Immature natural killer cell (primary cell): ENCODE measurements at places on chromosomes 5 and 9. TPM values are rescaled to one million over a fixed set of nuclear protein-coding genes. Genes with fewer than 3 reads are reported as not detected.

The HMCN2 gene
- not detected for polyA plus RNA-seq

The TNC gene
- polyA plus RNA-seq: not detected

GRCh38 chr9:132937463-132937901 lies 6.9 kb downstream of the TSC1 start:
- DNase-seq: no peak

DNA sequence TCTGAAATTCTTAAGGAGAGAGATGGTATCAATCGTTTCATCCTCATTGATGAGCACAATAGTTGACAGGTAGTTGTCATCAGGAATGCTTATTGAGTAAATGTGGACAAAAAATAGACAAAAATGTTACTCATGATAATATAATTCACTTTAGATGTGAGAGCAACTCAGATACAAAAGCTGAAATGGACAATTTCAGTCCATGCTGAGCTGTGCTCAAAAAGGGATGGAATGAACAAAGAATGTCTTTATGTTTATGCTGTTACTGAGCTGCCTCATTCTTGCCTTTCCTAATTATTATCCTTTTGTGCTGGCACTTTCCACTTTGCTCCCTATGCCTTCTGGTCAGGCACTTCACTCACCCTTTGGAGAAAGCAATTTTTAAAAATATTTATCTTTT lies 49.5 kb downstream of the JAKMIP2 start:
- DNase-seq: no peak

- DNase-seq: no peak
Observed at GRCh38 chr5:175321927-175322532, 122.0 kb downstream of the DRD1 start.

- no peak for DNase-seq
Observed at GRCh38 chr9:109779711-109780452, at the start of gene PALM2AKAP2. TSS of gene PALM2AKAP2 (plus strand) at chr9:109780198. CDS start at chr9:109780489, 291 bp downstream.

The MAT2B gene
- 345 TPM for polyA plus RNA-seq

DNA sequence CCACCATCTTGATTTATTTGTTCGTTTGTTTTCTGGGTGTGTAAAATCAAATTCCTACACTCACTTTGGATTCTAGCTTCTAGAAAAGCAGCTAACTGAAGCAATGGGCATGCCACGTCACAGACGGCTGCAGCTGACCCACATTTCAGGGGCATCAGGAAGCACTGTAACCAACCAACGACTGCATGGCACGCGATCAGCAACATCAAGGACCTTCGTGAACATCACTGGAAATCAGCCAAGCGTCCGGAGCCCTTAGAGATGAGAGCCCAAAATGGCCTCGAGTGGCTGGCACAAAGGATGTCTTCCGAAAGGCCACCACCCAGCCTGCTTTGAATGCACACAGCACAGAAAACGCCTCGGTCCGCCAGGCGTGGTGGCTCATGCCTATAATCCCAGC lies 191.1 kb downstream of the OLFM1 start:
- DNase-seq: no peak

The NR2F1-AS1 gene
- polyA plus RNA-seq: not detected

- no peak for DNase-seq
Observed at GRCh38 chr9:92234514-92234913, 59.0 kb downstream of the IARS1 start.

The MOB3B gene
- polyA plus RNA-seq: 0.03 TPM

The SELENOP gene
- 2.1 TPM for polyA plus RNA-seq

DNA sequence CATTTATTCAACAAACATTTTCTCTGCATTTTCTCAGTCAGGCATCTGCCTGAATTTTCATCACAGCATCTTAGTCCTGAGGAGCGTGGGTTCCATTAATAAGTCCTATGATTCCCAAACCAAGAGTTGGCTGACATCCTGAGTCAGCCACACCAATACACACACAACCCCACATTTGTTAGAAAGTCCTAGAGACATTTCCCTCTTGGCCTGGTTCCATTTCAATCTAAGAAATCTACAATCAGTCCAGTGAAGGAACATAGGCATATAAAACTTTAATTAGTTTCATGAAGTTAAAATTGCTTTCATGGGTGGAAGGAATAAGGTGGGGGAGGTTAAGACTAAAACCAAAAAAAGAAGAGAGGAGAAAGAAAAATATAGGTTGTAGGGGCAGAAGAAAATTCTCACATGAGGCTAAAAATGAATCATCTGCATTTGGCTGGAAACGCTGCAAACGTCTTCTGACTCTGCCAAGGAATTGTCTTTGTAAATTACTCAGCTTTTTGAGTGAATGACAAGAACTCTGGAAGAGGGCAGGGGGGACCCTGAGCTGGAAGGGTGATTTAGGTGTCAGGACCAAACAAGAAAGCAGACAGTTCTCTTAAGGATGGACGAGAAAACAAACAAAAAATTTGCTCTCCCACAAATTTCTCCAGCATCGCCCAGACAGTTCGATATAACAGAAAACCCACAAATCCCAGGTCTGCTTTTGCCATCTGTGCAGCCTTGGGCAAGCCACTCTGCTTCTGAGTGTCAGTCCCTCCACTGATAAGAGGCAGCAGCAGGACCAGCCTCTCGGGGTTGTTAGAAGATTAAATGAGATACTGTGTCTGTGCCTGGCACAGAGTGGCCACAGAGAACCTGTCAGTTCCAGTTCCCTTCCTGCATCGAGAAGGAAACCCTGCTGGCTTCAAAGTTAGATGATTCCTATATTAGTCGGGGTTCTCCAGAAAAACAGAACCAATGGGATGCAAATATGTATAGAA lies 289.7 kb downstream of the CDK5RAP2 start:
- no peak for DNase-seq

The CTSL gene
- polyA plus RNA-seq: 0.49 TPM

DNA sequence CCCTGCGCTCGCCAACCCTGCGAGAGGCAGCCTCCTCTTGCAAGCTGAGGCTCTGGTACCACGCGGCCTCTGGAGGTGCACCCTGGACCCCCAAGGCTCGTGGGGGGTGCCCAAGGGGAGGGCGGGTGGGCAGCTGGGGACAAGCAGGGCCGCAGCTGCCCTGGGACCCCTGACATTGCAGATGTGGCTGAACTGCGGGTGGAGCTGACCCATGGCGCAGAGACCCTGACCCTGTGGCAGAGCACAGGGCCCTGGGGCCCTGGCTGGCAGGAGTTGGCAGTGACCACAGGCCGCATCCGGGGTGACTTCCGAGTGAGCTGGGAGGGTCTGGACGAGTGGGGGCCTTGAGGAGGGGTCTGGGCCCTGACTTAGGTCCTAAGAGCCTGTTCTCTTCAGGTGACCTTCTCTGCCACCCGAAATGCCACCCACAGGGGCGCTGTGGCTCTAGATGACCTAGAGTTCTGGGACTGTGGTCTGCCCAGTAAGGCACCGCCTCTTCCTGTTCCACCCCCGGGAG lies 1.5 kb downstream of the MAMDC4 start:
- no peak for DNase-seq

GRCh38 chr5:146788898-146789297 lies 89.7 kb downstream of the PPP2R2B start:
- DNase-seq: no peak

The C9orf152 gene
- not detected for polyA plus RNA-seq

DNA sequence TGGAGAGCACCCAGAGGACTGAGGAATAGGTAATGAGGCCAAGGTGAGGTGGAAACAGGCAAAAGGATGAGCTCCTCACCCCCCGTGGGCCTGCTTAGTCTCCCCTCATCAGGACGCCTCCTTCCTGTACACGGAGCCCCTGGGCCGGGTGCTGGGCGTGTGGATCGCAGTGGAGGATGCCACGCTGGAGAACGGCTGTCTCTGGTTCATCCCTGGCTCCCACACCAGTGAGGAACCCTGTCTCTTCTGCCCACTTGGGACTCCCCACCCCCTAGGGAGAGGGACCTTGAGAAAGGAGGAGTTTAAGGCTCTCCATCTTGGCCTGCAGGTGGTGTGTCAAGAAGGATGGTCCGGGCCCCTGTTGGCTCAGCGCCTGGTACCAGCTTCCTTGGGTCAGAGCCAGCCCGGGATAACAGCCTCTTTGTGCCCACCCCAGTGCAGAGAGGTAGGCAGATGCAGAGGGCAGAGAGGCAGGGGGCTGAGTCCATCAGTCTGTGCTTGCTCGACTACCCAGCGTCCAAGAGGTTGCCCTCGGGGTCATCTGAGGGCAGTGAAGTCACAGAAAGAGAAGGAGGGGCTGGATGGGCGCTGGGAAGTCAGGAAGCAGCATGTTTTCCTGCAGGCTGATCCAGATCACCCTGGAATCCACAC lies 7.0 kb downstream of the DOLK start:
- DNase-seq: no peak

- DNase-seq: no peak
Observed at GRCh38 chr9:121840838-121841760, 189.7 kb downstream of the DAB2IP start.

GRCh38 chr5:61632064-61632463 lies 300.0 kb downstream of the ZSWIM6 start:
- DNase-seq: no peak

DNA sequence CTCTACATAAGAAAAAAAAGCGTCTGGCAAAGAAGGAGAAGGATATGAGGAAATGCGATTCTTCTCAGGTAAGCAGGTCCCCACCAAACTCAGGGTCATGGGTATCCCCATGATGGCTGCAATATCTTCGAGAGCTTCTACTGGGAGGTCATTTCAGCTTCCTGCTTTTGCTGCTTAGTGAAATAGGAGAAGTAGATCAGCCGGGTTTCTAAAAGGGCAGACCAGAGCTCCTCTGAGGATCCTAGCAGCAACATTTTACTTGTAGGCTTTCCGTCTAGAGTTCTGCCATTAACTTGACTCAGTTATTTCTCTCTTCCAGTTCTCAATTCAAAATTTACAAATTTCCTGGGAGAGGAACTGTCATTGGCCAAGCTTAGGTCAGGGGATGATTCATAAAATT lies 134.7 kb downstream of the DPYSL3 start:
- no peak for DNase-seq

- DNase-seq: no peak
Observed at GRCh38 chr5:170985486-170985885, 123.7 kb downstream of the RANBP17 start.

The WDR38 gene
- not detected for polyA plus RNA-seq

GRCh38 chr9:75607521-75607920 lies 283.0 kb upstream of the PCSK5 start:
- DNase-seq: no peak

The NMUR2 gene
- polyA plus RNA-seq: not detected

DNA sequence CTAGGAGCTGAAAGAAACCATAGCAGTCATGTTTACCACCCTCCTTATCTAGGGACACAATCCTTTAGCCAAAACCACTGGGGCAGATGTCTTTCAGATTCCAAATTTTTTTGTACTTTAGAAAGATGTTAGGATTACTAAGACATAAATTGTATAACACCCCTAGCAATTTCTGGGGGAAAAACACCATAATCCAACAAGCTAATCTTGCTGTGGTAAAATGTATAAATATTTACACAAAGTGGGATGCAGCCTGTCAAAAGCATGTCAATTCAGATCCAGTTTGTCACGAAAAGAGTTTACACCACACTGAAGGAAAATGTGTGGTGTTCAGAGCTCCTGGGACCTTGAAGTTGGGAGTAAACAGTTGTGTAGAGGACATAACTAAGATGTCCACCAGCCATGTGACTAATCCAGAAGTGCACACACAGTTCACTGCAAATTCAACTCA lies 274.3 kb downstream of the ADAMTSL1 start:
- DNase-seq: no peak

GRCh38 chr5:153629027-153629895 lies 138.8 kb downstream of the GRIA1 start:
- DNase-seq: no peak

DNA sequence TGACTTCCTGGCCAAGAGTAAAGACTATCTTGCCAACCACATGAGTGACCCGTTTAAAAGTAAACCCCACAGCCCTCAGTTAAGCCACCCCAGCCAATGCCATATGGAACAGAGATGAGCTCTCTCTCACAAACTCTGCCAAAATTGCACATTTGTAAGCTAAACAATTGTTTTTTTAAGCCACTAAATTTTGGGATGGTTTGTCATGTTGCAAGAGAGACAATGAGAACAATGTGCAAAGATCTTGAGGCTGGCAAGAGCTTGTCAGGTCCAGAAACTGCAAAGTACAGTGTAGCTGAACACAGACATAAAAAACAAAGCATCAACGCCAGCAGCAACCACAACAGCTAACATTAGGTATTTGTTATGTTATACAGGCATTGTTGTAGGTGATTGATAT lies 27.8 kb downstream of the HOMER1 start:
- no peak for DNase-seq

DNA sequence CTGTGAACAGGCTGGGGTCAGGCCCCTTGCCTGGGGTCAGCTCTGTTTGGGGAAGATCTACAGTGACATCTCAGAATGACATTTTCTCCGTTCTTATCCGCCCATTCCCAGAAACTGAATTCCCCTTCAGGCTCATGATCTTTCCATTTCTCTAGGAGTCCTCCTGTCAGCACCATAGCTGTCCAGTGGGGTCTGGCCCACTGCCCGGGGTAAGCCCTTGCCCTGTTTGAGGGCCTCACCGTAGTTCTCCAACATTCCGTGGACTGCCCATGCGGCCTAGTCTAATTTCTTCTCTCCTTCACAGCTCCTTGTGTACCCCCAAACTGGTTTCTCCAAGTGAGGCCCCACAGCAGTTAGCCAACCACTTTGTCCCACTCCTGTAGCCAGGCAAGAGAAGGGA lies 68.4 kb downstream of the ENTREP1 start:
- no peak for DNase-seq

DNA sequence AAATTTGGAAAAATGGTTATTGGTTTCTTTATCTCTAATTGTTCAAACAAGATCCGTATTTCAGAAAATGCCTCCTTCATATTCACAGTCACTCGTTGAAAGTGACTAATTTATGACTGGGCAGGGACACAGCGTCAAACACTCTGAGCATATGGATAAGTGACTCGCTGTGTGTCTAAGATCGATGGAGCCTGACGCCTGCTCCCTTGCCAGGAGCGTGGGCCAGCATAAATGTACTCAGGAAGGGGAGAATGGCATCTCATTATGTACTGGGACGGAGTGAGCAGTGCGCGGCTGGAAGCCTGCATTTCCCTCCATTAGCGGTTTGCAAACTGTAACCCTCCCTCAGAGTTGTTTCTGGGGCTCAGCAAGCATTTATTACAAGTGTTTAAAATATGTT lies 79.8 kb upstream of the CAST start:
- DNase-seq: no peak

GRCh38 chr5:119597728-119598298 lies 31.5 kb upstream of the FAM170A start:
- DNase-seq: no peak

DNA sequence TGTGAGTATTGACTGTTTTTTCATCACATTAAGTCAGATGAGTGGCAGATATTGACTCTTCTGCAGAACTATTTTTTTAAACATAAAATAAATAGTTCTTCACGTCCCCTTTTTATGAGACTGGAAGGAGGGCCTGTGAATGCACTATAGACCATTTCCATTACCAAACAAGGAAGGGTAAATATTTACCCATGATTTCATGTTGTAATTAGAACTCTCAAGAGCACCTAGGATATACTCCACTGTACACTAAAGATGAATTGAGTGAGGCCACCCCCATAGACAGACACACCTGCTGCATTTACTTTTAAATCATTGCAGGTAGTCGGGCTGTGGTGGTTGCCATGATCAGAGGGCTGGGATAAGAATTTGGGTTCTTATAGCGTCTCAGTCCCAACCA lies 22.6 kb downstream of the SLC36A1 start:
- no peak for DNase-seq
